Left ventricle myocardium superior (tissue), 1 donor: ENCODE measurements at places on chromosomes 5 and 9. TPM values are rescaled to one million over a fixed set of nuclear protein-coding genes. Genes with fewer than 3 reads are reported as not detected.

Gene IL3
- not detected for total RNA-seq

Gene GABRA6
- not detected for total RNA-seq

Gene TNPO1
- total RNA-seq: 67.7 TPM

Gene PPP3R2
- not detected for total RNA-seq

Gene SHC3
- 0.59 TPM for total RNA-seq

Gene GABRA1
- not detected for total RNA-seq

Gene PCDH12
- total RNA-seq: 11.1 TPM

Gene IGFBPL1
- not detected for total RNA-seq

Gene PRXL2C
- 24.5 TPM for total RNA-seq

Gene LVRN
- 0.59 TPM for total RNA-seq

Gene RNF224
- total RNA-seq: not detected

Gene FGF10
- 0.59 TPM for total RNA-seq

Gene WWC1
- total RNA-seq: 4.3 TPM

Gene FAM78A
- total RNA-seq: 69.1 TPM

Gene KIF24
- total RNA-seq: 0.45 TPM

Gene TIFAB
- total RNA-seq: not detected

Gene TERT
- total RNA-seq: not detected

Gene SLC4A9
- not detected for total RNA-seq

Gene C1QTNF3
- 1.1 TPM for total RNA-seq

Gene TLX3
- not detected for total RNA-seq

Gene OTP
- total RNA-seq: not detected

Gene COL15A1
- total RNA-seq: 47.2 TPM

Gene PCDHAC2
- 0.10 TPM for total RNA-seq

Gene WDR31
- 12.9 TPM for total RNA-seq

Gene FAM200C
- total RNA-seq: 4.3 TPM

Gene ANKRA2
- total RNA-seq: 14.1 TPM

Gene LCN1
- total RNA-seq: not detected

Gene TICAM2
- 3.0 TPM for total RNA-seq

Gene FGF1
- total RNA-seq: 43.6 TPM

Gene PROB1
- total RNA-seq: 56.5 TPM

Gene CWC27
- 27.9 TPM for total RNA-seq

Gene GTF3C4
- total RNA-seq: 9.9 TPM
